Stimulated activated CD4-positive, alpha-beta T cell treated with anti-CD3 and anti-CD28 coated beads, Interleukin-1b, Interleukin-23, amount 100 ng/mL, for 4 hours (primary cell): ENCODE measurements at places on chromosomes 1 and 21.

GRCh38 chr1:62311473-62311943 lies 7.7 kb downstream of the KANK4 start:
- no peak for DNase-seq

DNA sequence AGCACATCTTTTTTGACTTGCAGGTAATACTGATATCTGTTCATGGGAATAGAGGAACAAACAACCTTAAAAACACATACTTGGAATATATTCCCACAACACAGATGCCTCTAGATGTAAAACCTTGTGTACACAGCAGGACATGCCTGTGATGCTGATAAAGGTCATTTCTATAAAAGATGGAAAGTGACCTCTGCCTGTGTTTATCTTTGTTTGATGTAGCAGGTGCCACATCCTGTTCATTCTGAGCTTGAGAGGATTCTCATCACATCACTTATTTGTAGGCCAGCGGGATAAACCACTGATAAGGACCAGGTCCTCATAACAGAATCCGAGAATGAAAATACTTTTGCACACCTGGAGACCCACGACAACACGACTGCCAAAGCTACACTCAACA lies 133.7 kb downstream of the SMYD2 start:
- no peak for DNase-seq

GRCh38 chr1:6730880-6731279 lies 29.3 kb upstream of the DNAJC11 start:
- DNase-seq = no peak

GRCh38 chr1:173549813-173550212 lies 53.1 kb downstream of the SLC9C2 start:
- DNase-seq = no peak

DNA sequence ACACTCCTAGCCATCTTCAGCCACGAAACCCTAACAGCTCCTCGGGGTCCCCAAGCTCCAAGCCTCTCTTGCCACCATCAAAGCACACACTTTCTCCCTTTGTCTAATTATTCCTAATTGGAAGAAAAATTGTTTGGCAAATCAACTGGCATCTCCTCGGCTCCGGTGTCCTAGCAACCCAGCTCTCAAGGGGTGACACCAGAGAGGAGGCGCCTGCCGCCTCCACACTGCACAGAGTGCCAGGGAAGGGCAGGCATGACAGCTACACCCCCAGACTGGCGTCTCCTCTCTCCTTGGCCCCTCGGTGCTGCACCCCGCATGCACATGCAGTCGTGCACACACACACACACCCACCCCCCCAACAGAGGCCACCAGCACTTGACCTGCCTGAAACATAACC lies 18.2 kb upstream of the GJB5 start:
- no peak for DNase-seq

- DNase-seq = no peak
Measured at GRCh38 chr1:245375789-245376460, 221.1 kb downstream of the KIF26B start.
